ENCODE measurements at places on chromosomes 13 and 19. TPM values are rescaled to one million over a fixed set of nuclear protein-coding genes. Genes with fewer than 3 reads are reported as not detected.

Gene PGLYRP1
- total RNA-seq = not detected

Gene AMER2
- not detected for total RNA-seq

Gene SAE1
- total RNA-seq = 105 TPM

Gene TINCR
- under 0.01 TPM for total RNA-seq

Gene ADGRE3
- total RNA-seq = not detected

Gene KLK4
- 0.29 TPM for total RNA-seq

Gene ANKLE1
- not detected for total RNA-seq

Gene EBPL
- 26.1 TPM for total RNA-seq

Gene PRR19
- 0.36 TPM for total RNA-seq

Gene BSG
- 291 TPM for total RNA-seq

Gene FAM83E
- total RNA-seq = 0.29 TPM

Gene HCN2
- total RNA-seq = 1.2 TPM

Gene ZNF227
- total RNA-seq = 21.5 TPM

Gene COL4A1
- total RNA-seq = 412 TPM

Gene FFAR2
- total RNA-seq = not detected

Gene CCDC9
- total RNA-seq = 8.0 TPM

Gene PSG1
- 0.36 TPM for total RNA-seq

Gene SHISA7
- not detected for total RNA-seq

Gene NPHS1
- not detected for total RNA-seq

Gene CRX
- total RNA-seq = not detected

Gene FCAR
- not detected for total RNA-seq

Gene B3GNT3
- not detected for total RNA-seq

Gene SERPINE3
- not detected for total RNA-seq

Gene CYP4F3
- total RNA-seq = not detected

Gene GGN
- total RNA-seq = 0.36 TPM

Gene RAB3A
- 0.72 TPM for total RNA-seq

Gene DNAAF3
- total RNA-seq = 0.59 TPM

Gene CRLF1
- 6.9 TPM for total RNA-seq

Gene MRPL54
- 41.6 TPM for total RNA-seq

Gene LILRB2
- total RNA-seq = not detected

Gene PTPRH
- total RNA-seq = 1.1 TPM

Gene OR7A5
- total RNA-seq = not detected

Gene TSKS
- not detected for total RNA-seq

Gene ARL11
- not detected for total RNA-seq

Gene SPART
- total RNA-seq = 102 TPM

Gene BORA
- total RNA-seq = 3.8 TPM

Gene HIF3A
- total RNA-seq = not detected

Gene ZNF582
- 2.2 TPM for total RNA-seq

Gene IZUMO4
- total RNA-seq = 2.4 TPM

Gene OR7D2
- total RNA-seq = not detected

Gene ZNF284
- 3.8 TPM for total RNA-seq

Gene CPB2
- total RNA-seq = not detected

Gene EXOSC5
- total RNA-seq = 13.3 TPM
